Adipocyte (in vitro differentiated cells): ENCODE measurements at places on chromosomes 16 and 17.

GRCh38 chr17:20242271-20242670 lies 225.1 kb downstream of the LGALS9B start:
- no peak for DNase-seq

- no peak for DNase-seq
These were observed 1.7 kb upstream of the KCNJ16 start for GRCh38 chr17:70073310-70073709.

DNA sequence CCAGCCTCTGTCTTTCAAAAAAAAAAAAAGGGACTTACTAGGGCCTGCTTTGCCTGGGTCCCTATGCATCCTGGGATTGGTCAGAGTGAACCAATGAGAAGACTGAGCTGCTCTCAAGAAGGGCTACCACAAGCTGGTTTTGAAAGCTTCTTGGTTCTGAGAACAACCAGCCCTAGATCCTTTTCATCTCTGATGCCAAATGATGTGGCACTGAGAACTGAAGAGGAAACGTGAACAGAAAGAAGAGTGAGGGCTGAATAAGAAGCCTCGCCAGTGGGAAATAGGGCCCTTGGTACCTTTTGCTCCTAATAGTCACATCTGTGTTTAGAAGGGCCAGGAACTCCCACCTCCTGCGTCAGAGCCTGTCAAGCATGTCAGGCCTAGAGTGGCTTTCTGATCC lies 10.7 kb downstream of the TACO1 start:
- no peak for DNase-seq

DNA sequence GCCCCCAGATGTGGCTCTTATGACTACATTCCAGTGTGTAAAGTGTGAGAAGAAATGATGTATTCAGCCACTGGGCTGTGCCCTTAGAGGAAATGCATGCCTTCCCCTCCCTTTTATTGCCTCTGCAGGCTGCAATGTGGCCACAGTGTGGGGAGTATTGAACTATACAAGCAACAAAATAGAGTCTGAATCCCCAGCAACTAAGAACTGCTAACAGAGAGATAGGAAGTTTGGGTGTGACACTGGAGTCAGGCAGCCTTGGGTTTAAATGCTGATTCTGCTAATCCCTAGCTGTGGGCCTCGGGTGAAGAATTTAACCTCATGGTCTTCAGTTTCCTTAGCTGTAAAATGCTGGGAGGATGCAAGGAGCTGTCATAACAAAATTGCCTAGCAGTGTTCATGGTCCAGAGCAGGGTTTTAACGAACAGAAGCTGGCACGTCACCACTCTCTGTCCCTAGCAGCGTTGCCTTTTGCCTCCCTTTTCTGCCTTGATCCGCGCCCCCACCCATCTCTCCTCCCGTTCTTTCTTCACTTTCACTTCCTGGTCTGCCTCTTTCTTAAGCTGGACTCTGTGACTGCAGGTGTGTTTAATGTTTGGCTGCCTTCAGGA lies 50.3 kb downstream of the KPNA2 start:
- DNase-seq: peak; percentile 19

DNA sequence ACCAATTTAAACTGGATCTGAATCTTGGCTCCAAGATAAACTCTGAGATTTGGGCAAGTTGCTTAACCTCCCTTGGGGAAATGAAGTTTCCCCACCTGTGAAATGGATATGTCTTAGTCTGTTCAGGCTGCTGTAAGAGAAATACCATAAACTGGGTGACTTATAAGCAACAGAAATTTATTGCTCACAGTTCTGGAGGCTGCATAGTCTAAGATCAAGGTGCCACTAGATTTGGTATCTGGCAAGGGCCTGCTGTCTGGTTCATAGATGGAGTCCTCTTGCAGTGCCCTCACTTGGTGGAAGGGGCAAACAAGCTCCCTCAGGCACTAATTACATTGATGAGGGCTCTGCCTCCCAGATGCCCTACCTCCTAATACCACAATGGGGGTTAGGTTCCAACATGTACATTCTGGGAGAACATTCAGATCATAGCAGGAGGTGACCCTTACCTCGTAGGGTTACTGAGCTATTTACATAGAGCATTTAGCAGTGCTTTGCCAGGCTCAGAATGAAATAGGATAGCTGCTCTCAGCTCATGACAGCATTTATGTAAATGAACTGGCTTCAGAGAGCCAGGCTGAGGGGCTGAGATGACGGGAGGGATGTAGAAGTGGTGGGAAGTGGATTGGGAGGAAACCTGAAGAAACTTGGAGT lies 83.9 kb downstream of the SPECC1 start:
- no peak for DNase-seq
